T-helper 17 cell (primary cell): ENCODE measurements at places on chromosomes 13 and 19.
A peak's percentile ranks its signal among the peaks of the same experiment; 100 is the strongest.

DNA sequence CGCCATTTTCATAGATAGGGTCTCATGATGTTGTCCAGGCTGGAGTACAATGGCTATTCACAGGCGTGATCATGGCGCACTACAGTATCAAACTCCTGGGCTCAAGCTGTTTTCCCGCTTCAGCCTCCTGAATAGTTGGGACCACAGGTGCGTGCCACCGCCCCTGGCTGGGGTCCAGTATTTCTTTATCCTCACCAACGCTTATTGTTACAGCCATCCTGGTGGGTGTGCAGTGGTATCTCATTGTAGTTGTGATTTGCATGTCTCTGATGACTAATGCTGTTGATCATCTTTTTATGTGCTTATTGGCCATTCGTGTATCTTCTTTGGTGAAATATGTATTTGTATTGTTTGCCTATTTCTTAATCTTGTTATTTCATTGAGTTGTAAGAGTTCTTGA lies 49.0 kb downstream of the SIPA1L3 start:
- no peak overlapping the region for H3K27ac ChIP-seq
- no peaks in the 10 kb centered on the region for H3K4me1 ChIP-seq
- no peak overlapping the region for H3K4me3 ChIP-seq
- DNase-seq, result no peak
- H3K27me3 ChIP-seq, result no peaks in the 10 kb centered on the region

DNA sequence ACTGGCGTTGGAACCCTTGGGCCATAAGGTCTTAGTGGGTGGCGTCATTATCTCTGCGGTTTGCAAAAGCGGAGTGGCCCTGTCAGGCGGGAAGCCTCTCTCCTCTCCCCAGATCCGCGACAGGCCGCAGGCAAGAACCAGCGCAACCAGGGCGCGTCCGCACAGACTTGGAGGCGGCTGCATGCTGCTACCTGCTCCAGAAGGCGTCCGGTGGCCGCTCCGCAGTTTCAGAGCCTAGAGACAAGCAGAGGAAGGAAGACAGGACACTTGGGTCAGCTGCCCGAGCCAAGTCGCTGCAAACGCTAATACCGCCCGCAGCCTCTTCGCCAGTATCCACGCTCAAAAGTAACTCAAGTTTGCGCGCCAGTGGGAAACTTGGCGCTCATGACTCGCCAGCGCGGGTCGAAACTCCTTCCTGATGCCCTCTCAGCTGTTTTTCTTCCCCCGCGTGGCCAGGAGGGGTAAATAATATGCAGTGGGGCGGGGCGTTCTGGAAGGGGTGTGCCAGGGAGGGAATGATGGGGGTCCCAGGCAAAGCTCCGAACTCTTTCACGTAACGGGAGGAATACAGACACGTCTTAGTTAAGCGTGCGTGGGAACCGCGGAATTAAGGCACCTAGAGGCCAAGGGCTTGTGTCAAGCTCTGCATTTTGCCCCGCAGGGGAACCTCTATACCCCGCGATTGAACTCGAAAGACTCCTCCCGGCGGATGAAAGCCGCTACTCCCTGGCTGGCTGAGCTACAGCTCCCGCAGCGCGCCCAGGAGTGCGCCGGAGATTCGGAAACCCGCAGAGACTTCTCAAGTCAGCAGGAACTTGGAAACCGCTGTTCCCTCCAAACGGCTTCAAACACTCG lies at the start of gene EDNRB:
Gene EDNRB (minus strand): TSS at position 441 of the 855 bp plus-strand sequence. CDS start 258 bp downstream, at position 183.
- no peak for DNase-seq
- peaks cover 4% of the 10 kb centered on the region for H3K4me1 ChIP-seq
- peaks cover 14% of the 10 kb centered on the region for H3K27me3 ChIP-seq
- no peak within 1 kb of the TSS for H3K27ac ChIP-seq
- peak within 1 kb of the TSS; percentile 3 for H3K4me3 ChIP-seq

GRCh38 chr19:29672933-29673336 lies 7.7 kb downstream of the PLEKHF1 start:
- peaks cover 76% of the 10 kb centered on the region for H3K4me1 ChIP-seq
- H3K4me3 ChIP-seq, result peak overlapping the region; percentile 96
- peaks cover 2% of the 10 kb centered on the region for H3K36me3 ChIP-seq
- H3K27me3 ChIP-seq, result no peaks in the 10 kb centered on the region

DNA sequence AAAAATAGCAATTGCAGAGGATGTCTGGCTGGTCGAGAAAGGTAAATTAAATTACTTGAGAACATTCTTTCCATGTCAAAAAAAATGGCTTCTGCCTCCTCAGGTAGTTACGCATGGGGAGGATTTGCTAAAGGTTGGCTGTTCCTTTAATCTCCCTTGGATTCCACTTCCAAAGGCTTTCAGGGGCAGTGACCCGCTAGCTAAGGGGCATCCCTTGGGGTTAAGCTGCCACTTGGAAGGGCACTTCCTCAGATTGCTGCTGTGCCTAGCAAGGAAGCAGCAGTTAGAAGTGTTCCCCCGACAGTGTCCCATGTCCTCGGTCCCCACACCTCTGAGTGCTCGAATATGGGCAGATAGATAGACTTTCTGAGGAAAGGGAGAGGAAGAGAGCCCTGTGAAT lies 108.5 kb downstream of the RGCC start:
- no peak for DNase-seq
- H3K4me3 ChIP-seq, result no peak overlapping the region
- no peaks in the 10 kb centered on the region for H3K4me1 ChIP-seq
- peaks cover 3% of the 10 kb centered on the region for H3K36me3 ChIP-seq
- no peak overlapping the region for H3K27ac ChIP-seq
- no peaks in the 10 kb centered on the region for H3K27me3 ChIP-seq

DNA sequence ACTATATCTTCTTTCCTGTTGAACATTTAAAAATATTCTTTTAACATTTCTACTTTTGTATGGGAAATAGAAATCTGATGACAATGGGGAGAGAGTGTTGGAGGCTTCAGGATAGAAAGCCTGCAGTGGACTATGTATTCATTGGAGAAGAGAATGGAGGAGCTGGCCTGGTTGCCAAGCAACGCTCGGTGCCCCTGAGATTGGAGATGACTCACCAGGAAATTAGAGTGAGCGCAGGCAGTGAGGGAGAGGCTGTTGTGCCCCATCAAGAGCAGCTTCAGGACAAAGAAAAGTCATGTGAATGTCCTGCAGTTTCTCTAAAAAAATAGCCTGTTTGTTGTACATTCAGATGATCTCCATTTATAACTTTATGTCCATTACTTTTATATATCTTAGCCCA lies 48.7 kb upstream of the ZNF835 start:
- no peak overlapping the region for H3K27ac ChIP-seq
- DNase-seq, result no peak
- H3K4me3 ChIP-seq, result no peak overlapping the region
- no peaks in the 10 kb centered on the region for H3K27me3 ChIP-seq

DNA sequence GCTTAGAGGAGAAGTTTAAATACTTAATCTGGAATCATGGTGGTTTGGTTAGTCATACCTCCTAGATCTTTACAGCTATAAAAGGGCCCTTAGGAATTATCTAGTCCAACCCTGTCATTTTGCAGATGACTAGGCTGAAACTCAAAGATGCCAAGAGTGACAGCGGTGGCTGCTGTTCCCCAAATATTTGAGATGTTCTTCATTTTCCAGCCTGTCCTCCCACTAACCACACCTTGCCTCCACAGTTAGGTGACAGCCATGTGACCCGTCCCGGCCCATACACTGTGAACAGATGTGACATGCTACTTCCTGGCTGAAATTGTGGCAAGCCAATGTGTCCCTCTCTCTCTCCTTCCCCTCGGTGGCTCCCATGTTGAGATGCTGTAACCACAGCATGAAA lies 225.5 kb upstream of the IPO5 start:
- H3K36me3 ChIP-seq, result peaks cover 4% of the 10 kb centered on the region
- no peaks in the 10 kb centered on the region for H3K4me1 ChIP-seq
- no peak for DNase-seq
- peaks cover 16% of the 10 kb centered on the region for H3K27me3 ChIP-seq
- no peak overlapping the region for H3K4me3 ChIP-seq

DNA sequence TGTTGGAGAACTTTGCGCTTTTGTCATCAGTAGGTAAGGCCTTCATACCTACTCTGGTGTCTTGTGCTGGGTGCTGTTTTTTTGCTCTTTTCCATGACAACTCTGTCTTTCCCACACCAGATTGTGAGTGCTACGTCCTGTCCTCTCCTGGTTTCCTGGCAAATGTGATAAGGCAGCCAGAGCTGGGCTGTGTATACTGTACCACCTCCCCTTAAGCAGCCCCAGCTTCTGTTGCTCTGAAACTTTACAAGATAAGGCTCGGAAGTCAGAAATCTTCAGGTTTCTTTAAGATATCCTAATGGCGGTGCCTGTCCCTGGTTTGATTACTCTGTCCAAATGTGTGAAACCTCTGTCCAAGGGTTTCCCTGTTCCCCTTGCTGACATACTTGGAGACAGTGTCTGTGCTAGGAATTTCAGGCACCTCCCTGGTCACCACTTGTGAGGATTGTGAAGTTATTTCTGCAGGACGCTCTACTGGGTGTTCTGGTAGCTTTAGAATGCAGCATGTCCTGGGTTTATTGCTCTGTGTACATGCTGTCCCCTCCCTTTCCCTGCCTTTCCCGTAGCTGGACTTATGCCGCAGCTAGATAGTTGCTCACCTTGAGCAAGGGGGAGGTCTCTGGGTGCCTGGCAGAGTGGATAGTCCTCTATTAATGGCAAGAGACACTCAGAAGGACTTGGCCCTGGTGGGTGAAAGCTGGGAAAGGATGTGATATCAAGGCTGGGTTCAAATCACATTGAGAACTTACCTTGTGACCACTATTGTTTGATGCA lies 7.0 kb downstream of the ZNF749 start:
- no peak overlapping the region for H3K27ac ChIP-seq
- H3K36me3 ChIP-seq, result peaks cover 11% of the 10 kb centered on the region
- H3K4me3 ChIP-seq, result no peak overlapping the region
- DNase-seq, result no peak

GRCh38 chr19:48568345-48568886 lies 16.4 kb downstream of the SULT2B1 start:
- peaks cover 2% of the 10 kb centered on the region for H3K36me3 ChIP-seq
- H3K4me1 ChIP-seq, result no peaks in the 10 kb centered on the region
- H3K27ac ChIP-seq, result no peak overlapping the region
- H3K27me3 ChIP-seq, result peaks cover 8% of the 10 kb centered on the region
- no peak for DNase-seq

DNA sequence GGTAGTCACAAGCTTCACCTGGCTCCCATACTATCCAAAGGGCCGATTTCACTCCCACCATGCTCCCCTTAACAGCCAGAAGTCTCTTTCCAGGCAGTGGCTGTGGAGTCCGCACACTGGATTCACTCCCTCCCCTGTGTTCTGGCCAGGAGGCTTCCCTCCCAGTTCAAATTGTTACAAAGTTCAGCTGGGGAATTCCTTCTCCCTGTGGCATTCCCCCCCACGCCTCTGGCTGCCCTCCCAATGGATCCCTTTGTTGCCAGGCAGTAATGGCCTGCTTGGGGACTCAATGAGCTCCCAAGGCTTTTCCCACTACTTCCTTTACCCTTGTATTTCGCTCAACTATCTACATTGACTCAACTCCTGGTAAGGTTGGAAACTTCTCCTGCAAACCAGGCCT lies 1921.4 kb upstream of the PCDH20 start:
- no peaks in the 10 kb centered on the region for H3K4me1 ChIP-seq
- no peak for DNase-seq
- no peak overlapping the region for H3K27ac ChIP-seq
- H3K36me3 ChIP-seq, result no peaks in the 10 kb centered on the region
- no peaks in the 10 kb centered on the region for H3K27me3 ChIP-seq

- H3K36me3 ChIP-seq, result no peaks in the 10 kb centered on the region
- H3K4me1 ChIP-seq, result no peaks in the 10 kb centered on the region
- H3K27me3 ChIP-seq, result peaks cover 17% of the 10 kb centered on the region
- H3K4me3 ChIP-seq, result no peak overlapping the region
- DNase-seq, result no peak
- no peak overlapping the region for H3K27ac ChIP-seq
Measured at GRCh38 chr19:28794301-28794700, 418.6 kb downstream of the UQCRFS1 start.

DNA sequence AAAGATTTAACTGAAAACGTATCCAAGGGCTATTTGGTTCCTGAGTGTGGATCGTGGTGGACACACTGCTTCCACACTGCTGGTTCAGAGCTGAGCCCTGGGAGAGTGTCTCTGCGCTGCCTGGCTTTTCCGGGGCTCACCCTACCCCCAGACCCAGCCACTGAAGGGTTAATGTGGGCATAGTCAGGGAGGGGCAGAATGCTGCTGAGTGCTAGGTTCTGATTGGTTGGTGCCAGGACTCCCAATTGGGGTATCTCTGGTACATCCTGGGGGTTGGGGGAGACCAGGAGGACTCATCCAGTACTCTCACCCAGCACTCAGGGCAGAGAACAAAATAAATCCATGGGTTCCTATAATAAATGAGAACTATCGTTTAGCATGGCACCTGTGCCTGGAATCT lies 142.3 kb downstream of the CACNA1A start:
- peaks cover 23% of the 10 kb centered on the region for H3K27me3 ChIP-seq
- no peak for DNase-seq
- no peak overlapping the region for H3K27ac ChIP-seq
- H3K4me3 ChIP-seq, result no peak overlapping the region

GRCh38 chr19:48722196-48722708 lies 2.7 kb upstream of the MAMSTR start:
- no peak overlapping the region for H3K27ac ChIP-seq
- H3K4me1 ChIP-seq, result peaks cover 20% of the 10 kb centered on the region
- no peaks in the 10 kb centered on the region for H3K27me3 ChIP-seq
- peaks cover 4% of the 10 kb centered on the region for H3K36me3 ChIP-seq

DNA sequence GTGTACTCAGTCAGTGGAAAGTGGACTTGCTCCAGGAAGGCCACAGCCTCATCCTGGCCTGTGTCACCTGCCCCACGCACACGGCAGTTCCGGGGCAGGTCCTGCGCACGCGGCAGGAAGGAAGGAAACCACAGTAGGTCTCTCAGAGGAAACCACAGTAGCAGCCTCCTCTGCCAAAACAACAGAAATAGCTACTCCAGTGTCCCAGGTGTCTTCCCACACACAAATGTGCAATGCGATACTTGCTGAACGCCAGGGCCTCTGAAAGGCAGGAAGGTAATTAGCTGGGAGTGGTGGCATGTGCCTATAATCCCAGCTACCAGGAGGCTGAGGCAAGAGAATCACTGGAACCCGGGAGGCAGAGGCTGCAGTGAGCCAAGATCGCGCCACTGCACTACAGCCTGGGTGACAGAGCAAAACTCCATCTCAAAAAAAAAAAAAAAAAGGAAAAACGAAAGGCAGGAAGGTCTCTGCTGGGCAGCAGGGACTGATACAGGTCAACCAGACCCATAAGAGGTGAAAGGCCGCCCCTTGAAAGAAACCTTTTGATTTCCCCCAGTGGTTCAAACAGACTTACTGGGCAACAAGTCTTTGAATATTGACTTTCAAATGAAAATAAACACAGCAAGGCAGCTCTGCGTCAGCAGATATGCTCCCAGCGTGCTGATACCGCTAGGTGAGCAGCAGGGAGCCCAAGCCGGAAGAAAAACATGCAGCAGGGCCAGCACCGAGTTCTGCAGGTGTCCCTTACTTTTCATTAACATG lies 49.5 kb downstream of the CRYL1 start:
- no peaks in the 10 kb centered on the region for H3K27me3 ChIP-seq
- H3K27ac ChIP-seq, result peak overlapping the region; percentile 98
- peak overlapping the region; percentile 89 for H3K4me3 ChIP-seq
- peak; percentile 59 for DNase-seq
- H3K36me3 ChIP-seq, result peaks cover 4% of the 10 kb centered on the region
- peaks cover 29% of the 10 kb centered on the region for H3K4me1 ChIP-seq

- no peak for DNase-seq
Measured at GRCh38 chr13:105007166-105007808, 1528.2 kb downstream of the EFNB2 start.

GRCh38 chr13:77732287-77732686 lies 34.8 kb downstream of the SLAIN1 start:
- H3K27ac ChIP-seq, result no peak overlapping the region
- H3K4me1 ChIP-seq, result peaks cover 19% of the 10 kb centered on the region
- H3K4me3 ChIP-seq, result no peak overlapping the region
- no peak for DNase-seq

- no peak for DNase-seq
- H3K36me3 ChIP-seq, result no peaks in the 10 kb centered on the region
Measured at GRCh38 chr13:52156724-52157261, 2.6 kb downstream of the NEK3 start.
